ENCODE measurements at places on chromosomes 12 and 14. TPM values are rescaled to one million over a fixed set of nuclear protein-coding genes. Genes with fewer than 3 reads are reported as not detected.

GRCh38 chr14:84086714-84087113 lies 1443.2 kb upstream of the FLRT2 start:
- no peak overlapping the region for H3K27ac ChIP-seq
- no peaks in the 10 kb centered on the region for H3K4me1 ChIP-seq
- no peak for DNase-seq
- H3K36me3 ChIP-seq = no peaks in the 10 kb centered on the region

GRCh38 chr12:5692850-5693249 lies 252.2 kb downstream of the ANO2 start:
- H3K4me3 ChIP-seq = no peak overlapping the region
- H3K4me1 ChIP-seq = no peaks in the 10 kb centered on the region
- no peaks in the 10 kb centered on the region for H3K36me3 ChIP-seq
- no peak for DNase-seq

Gene FAM90A1
- total RNA-seq = not detected

Gene DCAF4
- total RNA-seq = 32.8 TPM

DNA sequence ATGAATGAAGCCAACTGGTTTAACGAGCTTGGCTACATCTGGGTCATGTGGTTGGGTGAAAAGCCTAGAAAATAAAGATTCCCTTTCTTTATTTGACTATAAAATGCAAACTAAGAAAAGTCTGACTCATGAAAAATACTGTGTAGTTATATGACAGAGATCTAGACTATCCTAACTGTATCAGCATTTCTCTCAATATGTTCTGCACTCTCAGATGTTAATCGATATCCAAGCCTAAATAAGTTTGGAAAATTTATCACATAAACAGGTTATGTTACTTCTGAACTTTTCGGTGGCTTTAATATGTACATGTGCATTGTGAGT lies 133.1 kb downstream of the DAAM1 start:
- H3K4me1 ChIP-seq = peaks cover 1% of the 10 kb centered on the region
- no peaks in the 10 kb centered on the region for H3K27me3 ChIP-seq
- no peak for DNase-seq
- H3K36me3 ChIP-seq = peaks cover 47% of the 10 kb centered on the region
- no peak overlapping the region for H3K4me3 ChIP-seq

Gene SERPINA5
- not detected for total RNA-seq

DNA sequence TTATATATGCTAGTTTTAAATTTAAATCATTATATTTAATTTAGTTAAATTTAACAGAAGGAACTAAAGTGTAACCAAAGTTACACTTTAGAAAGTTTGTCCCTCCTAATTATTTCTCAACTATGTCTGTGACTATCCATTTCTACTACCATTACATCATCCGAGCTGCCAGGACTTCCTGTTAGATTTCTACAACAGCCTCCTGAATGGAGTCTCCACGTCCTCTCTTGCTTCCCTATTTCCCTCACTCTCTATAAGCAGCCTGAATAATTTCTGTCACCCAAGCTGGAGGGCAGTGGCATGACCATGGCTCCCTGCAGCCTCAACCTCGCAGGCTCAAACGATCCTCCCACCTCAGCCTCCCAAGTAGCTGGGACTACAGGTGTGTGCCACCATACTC lies 84.1 kb downstream of the TTC7B start:
- no peaks in the 10 kb centered on the region for H3K36me3 ChIP-seq
- peaks cover 3% of the 10 kb centered on the region for H3K27me3 ChIP-seq
- no peak overlapping the region for H3K4me3 ChIP-seq
- H3K4me1 ChIP-seq = peaks cover 3% of the 10 kb centered on the region
- no peak for DNase-seq
- no peak overlapping the region for H3K27ac ChIP-seq

GRCh38 chr14:92217936-92218335 lies 96.2 kb downstream of the CPSF2 start:
- no peak overlapping the region for H3K27ac ChIP-seq
- no peaks in the 10 kb centered on the region for H3K27me3 ChIP-seq
- DNase-seq = no peak
- H3K36me3 ChIP-seq = no peaks in the 10 kb centered on the region
- no peak overlapping the region for H3K4me3 ChIP-seq

DNA sequence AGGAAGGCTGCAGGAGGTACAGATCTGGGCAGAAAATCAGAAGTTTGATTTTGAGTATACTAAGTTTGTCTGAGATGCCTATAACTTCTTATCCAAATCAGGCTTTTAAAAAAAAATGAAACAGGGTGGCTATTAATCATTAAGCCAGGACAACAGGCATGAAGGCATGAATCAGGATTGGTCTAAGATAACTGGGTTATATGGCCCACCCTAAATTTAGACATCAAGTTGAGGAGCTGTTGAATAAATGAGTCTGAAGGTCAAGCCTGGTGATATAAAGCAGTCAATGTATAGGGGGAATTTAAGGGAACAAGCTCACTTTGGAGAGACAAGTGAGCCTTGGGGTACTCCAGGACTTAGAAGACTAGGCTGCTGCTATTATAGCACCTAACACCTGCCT lies 28.6 kb downstream of the NEK9 start:
- DNase-seq = no peak
- H3K27me3 ChIP-seq = no peaks in the 10 kb centered on the region
- H3K4me3 ChIP-seq = no peak overlapping the region

Gene STAC3
- 2.5 TPM for total RNA-seq

GRCh38 chr12:70074510-70074909 lies 168.7 kb upstream of the CNOT2 start:
- H3K36me3 ChIP-seq = no peaks in the 10 kb centered on the region
- no peaks in the 10 kb centered on the region for H3K27me3 ChIP-seq
- no peak overlapping the region for H3K4me3 ChIP-seq

DNA sequence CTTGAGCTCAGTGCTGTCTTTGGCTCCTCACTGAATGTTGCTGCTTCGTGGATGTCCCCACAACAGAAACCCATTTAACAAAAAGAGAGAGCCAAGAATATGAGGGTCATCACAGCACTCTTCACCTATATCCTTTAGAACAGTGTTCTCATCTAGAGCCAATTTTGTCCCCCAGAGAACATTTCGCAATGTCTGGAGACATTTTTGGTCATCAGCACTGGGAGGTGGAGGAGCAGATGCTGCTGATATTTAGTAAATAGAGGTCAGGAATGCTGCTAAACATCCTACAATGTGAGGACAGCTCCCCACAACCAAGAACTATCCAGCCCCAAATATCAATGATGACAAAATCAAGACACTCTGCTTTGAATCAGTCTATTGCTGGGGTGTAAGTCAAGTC lies 92.5 kb downstream of the BBS10 start:
- H3K36me3 ChIP-seq = no peaks in the 10 kb centered on the region
- no peaks in the 10 kb centered on the region for H3K4me1 ChIP-seq
- no peak overlapping the region for H3K27ac ChIP-seq

DNA sequence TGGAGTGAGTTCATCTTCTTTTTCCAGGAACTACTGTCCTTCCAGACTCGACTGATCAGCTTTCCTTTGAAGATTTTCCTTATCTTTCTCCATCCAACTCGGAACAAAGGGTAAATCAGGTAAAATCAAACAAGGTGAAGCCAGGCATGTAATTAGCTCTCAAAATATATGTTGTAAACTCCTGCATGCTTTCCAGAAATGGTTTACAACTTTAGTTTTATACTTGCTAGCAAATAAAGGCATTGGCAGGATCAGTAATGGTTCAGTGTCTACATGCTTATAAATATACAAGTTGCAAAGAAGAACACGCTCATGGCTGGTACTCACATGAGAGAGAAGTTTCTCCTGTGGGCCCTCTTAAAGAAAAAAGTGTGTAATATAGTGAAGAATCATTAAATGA lies 102.5 kb downstream of the FSCB start:
- H3K27ac ChIP-seq = no peak overlapping the region
- no peaks in the 10 kb centered on the region for H3K27me3 ChIP-seq
- H3K36me3 ChIP-seq = no peaks in the 10 kb centered on the region
- DNase-seq = no peak
- H3K4me3 ChIP-seq = no peak overlapping the region

Gene MAP3K9
- total RNA-seq = 6.8 TPM

GRCh38 chr12:19148860-19149259 lies 19.3 kb downstream of the PLEKHA5 start:
- H3K36me3 ChIP-seq = no peaks in the 10 kb centered on the region
- no peak overlapping the region for H3K27ac ChIP-seq
- no peaks in the 10 kb centered on the region for H3K27me3 ChIP-seq
- H3K4me1 ChIP-seq = no peaks in the 10 kb centered on the region
- no peak overlapping the region for H3K4me3 ChIP-seq

- H3K4me1 ChIP-seq = no peaks in the 10 kb centered on the region
- H3K27me3 ChIP-seq = no peaks in the 10 kb centered on the region
- H3K27ac ChIP-seq = no peak overlapping the region
- H3K36me3 ChIP-seq = no peaks in the 10 kb centered on the region
- no peak overlapping the region for H3K4me3 ChIP-seq
Observed at GRCh38 chr14:37824939-37825712, 229.7 kb downstream of the TTC6 start.

DNA sequence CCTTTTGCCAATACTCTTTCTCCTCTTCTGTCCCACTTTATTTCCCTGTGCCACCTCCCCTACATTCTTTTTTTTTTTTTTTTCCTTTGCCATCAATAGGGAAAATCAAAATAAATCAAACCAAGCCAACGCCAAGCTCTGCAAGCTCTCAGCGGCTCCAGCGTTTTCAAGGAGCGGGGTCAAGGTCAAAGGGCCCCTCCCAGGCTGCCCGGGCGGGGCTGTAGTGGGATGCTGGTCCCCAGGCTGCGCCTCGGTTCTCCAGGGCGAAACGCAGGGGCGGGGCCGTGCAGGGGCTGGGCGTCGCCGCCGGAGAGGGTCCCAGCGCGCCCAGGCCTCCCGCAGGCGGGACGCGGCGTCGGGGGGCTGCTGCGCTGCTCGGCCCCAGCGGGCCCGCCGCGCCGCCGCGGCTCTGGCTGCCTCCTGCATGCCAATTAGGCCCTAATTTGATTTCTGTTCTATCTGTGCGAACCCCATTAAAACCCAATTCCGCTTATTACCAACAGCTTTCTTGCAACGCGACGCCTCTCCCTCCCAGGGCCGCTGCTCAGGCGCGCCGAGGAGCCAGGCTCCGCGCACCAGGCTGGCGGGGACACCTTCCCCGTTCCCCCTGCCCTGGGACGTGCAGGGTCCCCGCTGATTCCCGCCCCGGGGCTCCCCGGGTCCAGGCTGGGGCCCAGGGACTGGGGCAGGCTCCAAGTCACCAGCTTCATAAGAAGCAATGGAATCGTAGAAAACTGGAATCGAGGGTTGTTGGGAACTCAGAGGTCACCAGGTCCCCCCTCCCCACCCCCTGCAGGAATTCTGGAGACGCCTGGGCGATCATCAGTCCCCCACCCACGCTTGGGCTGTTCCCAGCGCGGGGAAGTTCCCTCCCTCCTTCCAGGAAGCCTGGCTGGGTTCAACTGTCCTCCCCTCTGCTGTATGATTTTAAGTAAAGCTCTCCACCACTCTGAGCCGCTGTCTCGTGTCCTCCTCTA lies 50.7 kb upstream of the MAP1LC3B2 start:
- H3K27me3 ChIP-seq = peaks cover 5% of the 10 kb centered on the region
- no peak for DNase-seq
- no peaks in the 10 kb centered on the region for H3K36me3 ChIP-seq
- H3K27ac ChIP-seq = no peak overlapping the region
- peak overlapping the region; percentile 73 for H3K4me3 ChIP-seq

GRCh38 chr12:43290836-43291235 lies 261.2 kb downstream of the ADAMTS20 start:
- H3K27me3 ChIP-seq = no peaks in the 10 kb centered on the region
- DNase-seq = no peak
- H3K27ac ChIP-seq = no peak overlapping the region
- H3K4me3 ChIP-seq = no peak overlapping the region
- no peaks in the 10 kb centered on the region for H3K4me1 ChIP-seq
- no peaks in the 10 kb centered on the region for H3K36me3 ChIP-seq

DNA sequence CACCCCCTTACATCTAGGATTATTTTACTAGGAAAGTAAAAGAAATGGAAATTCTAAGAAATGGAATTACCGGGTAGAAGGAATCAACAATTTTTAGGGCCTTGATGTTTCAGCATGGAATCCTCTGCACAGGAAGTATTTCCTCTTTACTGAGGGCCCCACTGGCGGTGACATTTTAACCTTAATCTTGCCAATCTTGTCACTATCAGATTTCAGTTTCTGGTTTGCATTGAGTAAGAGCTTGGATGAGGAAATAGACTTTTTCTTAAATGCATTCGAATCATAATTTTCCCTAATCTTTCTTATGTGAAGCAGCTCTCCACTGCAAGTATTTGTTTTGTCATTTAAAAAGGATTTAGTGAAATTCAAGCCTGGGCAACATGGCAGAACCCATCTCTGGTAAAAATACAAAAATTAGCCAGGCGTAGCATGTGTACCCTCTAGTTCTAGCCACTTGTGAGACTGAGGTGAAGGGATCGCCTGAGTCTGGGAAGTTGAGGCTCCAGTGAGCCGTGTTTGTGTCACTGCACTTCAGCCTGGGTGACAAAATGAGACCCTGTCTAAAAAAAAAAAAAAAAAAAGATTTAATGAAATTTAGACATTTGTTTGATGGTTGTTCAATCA lies 40.7 kb downstream of the TPCN1 start:
- H3K27ac ChIP-seq = peak overlapping the region; percentile 84
- no peaks in the 10 kb centered on the region for H3K27me3 ChIP-seq
- H3K36me3 ChIP-seq = peaks cover 7% of the 10 kb centered on the region
- peak overlapping the region; percentile 47 for H3K4me3 ChIP-seq

Gene NAV3
- not detected for total RNA-seq

DNA sequence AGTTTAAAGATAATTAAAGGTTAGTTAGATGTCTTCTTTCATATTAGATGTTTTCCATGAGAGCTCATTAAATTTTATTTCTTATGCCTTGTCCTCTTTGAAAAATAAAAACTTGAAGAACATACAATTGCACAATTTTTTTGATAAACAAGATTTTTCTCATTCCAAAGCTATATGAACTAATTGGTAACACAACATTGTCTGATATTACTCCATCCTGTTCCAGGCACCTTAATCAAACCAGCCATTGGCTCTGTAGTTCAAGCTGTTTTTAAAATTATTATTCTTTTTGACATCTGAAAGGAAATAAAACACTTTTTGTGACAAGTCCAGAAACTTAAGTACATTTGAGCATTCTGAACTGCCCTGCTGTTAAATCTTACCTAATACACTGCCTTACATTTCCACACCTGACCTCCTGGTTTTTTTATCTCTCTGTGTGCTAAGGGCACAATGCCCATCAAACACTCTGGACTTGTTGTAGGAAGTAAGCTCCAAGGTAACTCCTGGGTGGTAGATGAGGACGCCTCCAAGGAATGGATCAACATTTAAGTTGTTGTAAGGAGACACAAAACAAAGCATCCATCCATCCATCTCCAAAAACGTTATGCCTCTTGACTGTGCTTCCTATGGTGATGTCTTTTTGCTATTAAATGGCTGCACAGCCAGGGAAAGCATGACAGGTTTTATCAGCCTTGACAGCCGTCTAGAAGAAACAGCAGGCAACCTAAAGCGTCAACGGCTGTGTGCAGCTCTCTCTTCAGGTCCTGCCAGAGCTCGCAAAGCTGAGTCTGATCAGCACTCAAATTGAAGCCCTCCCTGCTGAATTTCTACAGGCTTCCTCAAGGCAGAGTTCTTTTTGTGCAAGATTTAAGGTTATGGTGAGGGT lies 449.9 kb upstream of the FLRT2 start:
- H3K4me3 ChIP-seq = no peak overlapping the region
- no peaks in the 10 kb centered on the region for H3K4me1 ChIP-seq
- H3K27ac ChIP-seq = no peak overlapping the region
- no peaks in the 10 kb centered on the region for H3K36me3 ChIP-seq
- no peaks in the 10 kb centered on the region for H3K27me3 ChIP-seq

All from naive thymus-derived CD8-positive, alpha-beta T cell (primary cell).